Eye (tissue), 1 donor: ENCODE measurements at places on chromosomes 2 and 18.

DNA sequence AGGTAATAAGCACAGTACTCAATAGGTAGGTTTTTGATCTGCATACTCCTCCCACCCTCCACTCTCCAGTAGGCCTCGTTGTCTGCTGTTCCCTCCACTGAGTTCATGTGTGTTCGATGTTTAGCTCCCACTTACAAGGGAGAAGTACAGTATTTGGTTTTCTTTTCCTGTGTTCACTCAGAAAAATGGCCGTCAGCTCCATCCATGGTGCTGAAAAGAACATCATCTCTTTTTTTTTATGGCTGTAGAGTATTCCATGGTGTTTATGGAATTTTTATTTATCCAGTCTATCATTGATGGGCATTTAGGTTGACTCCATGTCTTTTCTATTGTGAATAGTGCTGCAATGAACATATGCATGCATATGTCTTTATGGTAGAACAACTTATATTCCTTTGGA, 849.7 kb upstream of the NRXN1 start:
- DNase-seq, result no peak

- DNase-seq, result no peak
Measured at GRCh38 chr2:17853799-17854198, 24.7 kb upstream of the KCNS3 start.

- DNase-seq, result peak; percentile 18
Measured at GRCh38 chr2:95375532-95376150, 26.9 kb upstream of the FAHD2A start.

DNA sequence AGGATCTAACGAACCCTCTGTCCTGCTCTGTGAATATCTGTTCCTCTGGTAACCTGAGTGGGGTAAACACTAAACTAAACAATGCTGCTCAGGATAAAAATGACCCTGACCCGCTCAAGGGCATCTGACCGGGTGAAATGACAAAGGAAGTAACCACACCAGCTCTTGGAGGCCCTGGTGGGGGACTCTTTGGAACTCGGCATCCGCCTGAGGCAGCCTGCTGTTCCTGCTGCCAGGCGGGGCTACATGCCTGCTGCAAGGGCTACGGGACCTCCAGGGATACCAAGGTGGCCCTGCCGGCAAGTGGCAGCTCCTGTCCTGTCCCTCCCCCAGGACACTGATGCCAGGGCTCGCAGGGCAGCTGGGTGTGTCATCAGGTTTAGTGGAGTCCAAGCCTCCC, 273.3 kb downstream of the HDAC4 start:
- peak; percentile 23 for DNase-seq

DNA sequence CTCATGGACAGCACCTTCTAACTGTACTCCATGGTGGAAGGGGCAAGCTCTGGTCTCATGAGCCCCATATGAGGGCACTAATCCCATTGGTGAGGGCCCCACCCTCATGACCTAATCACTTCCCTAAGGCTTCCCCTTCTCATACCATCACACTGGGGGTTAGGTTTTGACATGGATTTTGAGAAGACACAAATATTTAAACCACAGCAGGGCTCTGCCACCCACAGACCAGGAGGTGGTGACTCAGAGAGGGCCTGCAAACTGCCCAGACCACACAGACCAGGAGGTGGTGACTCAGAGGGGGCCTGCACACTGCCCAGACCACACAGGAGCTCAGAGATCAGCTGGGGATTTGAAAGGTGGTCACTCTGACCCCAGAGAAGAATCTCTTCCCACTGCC, 222.0 kb downstream of the KLHL29 start:
- DNase-seq, result no peak

- DNase-seq, result no peak
Measured at GRCh38 chr2:51424418-51424817, 392.5 kb upstream of the NRXN1 start.
